ENCODE measurements at places on chromosomes 5 and 9.

DNA sequence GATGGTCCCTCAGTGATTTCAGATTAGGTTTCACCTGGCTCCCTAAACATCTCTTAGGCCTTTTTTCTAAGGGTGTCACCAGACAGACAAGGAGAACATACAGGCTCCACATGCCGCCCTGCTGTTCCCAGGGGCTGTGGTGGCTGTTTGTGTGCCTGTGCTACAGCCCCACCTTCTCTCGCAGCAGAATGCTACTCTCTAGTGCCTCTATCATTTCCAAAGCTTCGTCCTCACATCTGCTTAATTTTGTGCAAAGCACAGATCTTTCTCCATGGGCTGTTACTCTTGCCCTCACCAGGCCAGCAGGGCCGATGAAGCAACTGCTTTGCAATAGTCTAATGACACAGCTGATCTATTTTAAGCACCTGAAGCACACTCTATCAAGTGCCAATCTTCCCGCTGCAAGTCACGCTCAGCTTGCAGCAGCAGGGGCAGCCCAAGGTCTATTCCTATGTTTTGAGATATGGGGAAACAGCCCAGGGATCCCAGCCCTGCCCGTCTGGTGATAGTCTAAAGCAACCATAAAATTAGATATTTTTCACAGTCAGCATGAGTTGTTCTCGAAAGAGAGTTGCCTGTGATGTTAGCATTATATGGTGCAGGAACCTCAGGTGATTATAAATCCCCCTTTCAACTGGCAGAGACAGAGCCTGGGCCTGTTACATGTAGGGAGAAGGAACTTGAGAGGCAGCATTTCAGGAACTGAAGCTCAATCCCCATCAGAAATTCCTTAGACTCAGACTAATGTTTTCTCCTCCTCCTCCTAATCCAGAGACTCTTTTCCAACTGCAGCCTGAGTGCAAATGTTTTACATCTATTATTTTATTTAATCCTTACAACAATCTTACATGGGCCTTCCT is 12.7 kb downstream of the ABLIM3 start:
- no peak for DNase-seq

GRCh38 chr5:111502956-111503355 is 9.4 kb downstream of the STARD4 start:
- DNase-seq = no peak

GRCh38 chr9:19114680-19115270 is 12.1 kb upstream of the HAUS6 start:
- no peak for DNase-seq

DNA sequence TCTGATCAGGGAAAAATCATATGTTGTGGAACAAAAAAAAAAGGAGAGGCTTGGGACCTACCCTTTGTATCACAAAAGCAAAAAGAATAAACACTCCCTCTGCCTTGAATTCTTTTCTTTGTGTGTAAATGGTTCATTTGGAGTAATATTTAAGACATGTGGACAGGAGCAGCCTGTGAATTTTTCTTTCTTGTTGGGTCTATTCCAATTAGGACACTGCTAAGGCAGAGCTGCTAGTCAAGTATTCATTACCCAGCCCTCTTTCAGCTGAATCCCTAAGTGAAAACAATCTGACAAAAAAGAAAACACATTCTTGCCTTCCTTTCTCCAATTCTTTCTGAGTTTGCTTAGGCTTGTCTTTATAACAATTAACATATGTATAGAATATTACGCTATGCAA is 330.0 kb downstream of the EBF1 start:
- no peak for DNase-seq

- no peak for DNase-seq
Observed at GRCh38 chr9:16601991-16602390, 268.5 kb downstream of the BNC2 start.

- no peak for DNase-seq
Observed at GRCh38 chr5:135151256-135151655, 117.2 kb upstream of the PITX1 start.

DNA sequence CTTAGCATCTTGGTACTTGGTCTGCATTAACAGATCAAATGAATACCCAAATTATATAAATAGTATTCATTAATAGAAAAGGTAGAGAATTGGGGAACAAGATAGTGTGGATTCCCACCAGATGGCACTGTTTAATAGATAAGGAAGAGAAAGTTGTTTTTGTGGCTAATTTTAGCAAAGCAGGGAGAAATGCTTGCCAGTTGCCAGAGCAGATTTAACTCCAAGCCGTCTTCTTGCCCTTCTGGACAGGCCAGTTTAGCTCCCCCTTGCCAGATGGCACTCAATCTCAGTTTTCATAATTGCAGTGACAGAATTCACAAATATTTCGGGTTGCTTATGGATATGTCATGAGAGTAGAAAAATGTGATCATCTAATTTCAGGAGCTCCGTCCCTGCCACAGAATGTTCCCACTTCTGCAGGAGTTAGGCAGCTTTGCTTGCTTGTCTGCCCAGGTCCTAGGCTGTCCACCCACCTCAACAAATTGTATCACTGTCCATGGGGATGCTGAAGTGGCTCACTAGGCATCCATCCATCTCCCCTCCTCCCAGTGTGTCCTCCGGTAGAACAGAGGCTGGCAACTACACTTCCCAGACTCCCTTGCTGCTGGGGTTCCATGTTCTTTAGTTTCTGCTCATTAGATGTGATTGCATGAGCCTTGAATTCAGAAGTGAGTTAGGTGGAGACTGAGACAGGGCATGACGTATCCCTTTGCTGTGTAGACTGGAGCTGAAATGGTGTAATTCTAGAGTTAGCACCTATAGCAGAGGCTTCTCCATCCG is 11.8 kb upstream of the HEXB start:
- DNase-seq = no peak

DNA sequence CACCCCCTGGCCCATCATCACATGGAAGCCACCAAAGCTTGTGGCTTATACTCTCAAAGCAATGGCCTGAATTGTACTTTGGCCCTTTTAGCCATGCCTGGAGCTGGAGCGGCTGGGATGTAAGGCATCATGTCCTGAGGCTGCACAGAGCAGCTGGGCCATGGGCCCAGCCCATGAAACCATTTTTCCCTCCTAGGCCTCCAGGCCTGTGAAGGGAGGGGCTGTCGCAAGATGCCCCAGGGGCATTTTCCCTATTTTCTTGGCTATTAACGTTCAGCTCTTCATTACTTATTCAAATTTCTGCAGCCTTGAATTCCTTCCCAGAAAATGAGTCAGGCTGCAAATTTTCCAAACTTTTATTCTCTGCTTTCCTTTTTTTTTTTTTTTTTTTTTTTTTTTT is 27.7 kb downstream of the FST start:
- DNase-seq = no peak

Measured in activated naive CD4-positive, alpha-beta T cell (primary cell).